Activated T-helper 1 cell treated with Interleukin-2 at 50 U/mL for 16 hours (primary cell): ENCODE measurements at places on chromosomes 2 and 18.

DNA sequence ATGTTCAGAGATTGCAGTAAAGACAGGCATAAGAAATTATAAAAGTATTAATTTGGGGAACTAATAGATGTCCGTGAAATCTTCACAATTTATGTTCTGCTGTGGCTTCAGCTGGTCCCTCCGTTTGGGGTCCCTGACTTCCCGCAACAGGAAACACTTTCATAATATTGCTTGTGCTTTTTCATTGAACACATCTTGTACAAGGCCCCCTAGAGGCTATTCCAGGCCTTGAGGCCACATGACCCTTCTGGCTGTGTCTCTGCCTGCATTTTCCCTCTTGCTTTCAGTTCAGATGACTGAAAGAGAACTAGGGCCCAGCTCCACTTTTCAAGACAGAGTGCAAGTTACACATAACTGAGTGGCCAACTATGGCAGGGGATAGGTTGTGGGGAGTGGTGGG lies 164.1 kb downstream of the TMEM247 start:
- DNase-seq: no peak

DNA sequence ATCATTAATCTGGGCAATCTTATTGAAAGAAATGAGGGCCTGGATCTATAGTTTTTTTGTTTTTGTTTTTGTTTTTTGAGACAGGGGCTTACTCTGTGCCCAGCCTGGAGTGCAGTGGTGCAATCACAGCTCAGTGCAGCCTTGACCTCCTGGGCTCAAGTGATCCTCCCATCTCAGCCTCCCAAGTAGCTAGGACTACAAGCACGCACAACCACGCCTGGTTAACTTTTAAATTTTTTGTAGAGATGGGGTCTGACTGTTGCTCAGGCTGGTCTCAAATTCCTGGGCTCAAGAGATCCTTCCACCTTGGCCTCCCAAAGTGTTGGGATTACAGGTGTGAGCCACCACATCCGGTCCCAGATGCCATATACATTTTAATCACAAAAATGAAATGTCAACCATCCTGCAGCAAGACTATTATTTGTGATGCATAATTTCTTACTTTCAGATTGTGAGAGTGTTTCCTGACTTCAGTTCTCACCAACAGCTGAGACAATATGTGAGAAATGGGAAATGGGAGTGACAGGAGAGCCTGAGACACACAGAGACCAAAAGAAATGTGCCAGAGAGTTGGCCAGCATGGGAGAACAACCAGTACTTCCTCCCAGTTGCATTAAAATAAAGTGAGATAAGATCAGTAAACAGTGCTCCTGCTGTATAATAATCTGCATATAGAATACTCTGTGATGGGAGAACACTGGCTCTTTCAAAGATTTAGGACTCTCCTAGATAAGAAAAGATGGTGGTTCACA lies 87.6 kb downstream of the METTL8 start:
- no peak for DNase-seq

DNA sequence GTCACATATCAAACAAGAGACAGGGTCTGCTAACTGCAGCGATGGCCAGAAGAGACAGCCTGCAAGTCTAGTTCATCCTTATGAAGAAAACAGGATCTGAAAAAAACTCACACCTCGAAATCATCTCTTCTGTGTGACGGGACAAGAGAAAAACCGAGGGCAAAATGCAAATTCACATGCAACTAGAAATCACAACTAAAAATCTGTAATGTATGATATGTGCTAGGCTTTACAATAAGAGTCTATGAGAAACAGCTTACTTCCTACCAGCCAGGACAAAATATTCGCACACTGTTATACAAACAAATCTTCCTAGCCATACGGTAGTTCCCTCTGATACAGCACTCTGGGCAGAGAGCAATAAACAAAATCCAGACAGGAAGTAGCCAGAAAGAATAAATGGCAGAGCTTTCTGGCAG lies 48.8 kb downstream of the ANKRD44 start:
- DNase-seq: no peak

GRCh38 chr2:96819128-96819875 lies 3.2 kb downstream of the CNNM3 start:
- DNase-seq: no peak

DNA sequence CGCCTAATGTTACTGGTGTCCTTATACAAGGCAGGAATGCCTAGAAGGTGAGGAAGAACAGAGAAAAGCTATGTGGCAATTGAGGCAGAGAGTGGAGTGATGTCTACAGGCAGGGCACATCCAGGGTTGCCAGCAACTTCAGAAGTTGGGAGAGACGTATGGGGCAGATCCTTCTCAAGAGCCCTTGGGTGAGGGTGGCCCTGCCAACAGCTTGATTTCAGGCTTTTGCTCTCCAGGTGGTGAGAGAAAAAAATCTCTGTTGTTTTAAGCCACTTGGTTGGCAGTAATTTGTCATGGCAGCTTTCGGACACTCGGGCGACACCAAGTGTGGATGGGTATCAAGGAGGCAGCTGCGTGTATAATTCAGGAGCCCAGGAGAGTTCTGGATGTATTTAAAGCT lies 217.4 kb upstream of the SMIM21 start:
- no peak for DNase-seq

GRCh38 chr2:207673431-207673830 lies 38.0 kb upstream of the CCNYL1 start:
- no peak for DNase-seq

DNA sequence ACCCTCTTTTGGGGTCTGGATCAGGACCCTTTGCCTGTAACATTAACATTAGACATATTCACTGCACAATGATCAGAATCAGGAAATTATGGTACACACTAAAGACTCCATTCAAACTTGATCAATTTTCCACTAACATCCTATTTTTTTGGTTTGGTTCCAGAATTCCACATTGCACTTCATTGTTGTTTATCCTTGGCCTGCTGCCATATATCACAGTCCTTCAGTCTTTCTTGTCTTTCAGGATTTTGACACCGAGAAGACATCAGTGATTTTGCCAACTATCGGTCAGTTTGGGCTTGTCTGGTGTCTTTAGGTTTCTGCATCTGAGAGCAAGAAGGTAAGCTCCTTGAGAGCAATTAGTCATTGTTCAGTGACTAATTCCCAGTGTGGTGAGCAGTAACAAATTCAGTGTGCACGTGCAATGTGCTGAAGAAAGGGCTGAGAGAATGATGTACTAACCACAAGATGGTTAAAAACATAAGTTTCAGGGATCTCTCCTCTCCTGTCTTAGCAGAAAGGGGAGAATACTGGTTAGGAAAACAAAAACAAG lies 23.5 kb downstream of the MARCHF4 start:
- no peak for DNase-seq

DNA sequence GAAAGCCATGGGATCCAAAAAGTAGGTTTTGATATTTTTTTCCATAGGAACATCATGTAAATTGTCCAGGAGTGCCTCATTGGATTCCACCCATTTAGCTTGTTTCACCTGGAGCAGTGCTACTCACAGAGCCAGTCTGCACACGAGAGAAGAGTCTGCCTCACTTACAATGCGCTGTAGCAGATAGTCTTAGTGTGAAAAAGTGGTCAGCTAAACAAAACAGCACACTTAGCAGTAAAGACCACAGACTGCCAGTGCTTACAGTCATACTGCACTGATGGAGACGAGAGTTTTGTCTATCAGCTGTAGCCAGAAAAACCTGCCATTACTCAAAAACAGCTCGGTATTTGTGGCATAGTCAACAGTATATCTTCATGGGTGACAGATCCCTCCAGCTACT lies 113.5 kb upstream of the LDLRAD4 start:
- DNase-seq: no peak
